ENCODE measurements at places on chromosomes 13 and 19. TPM values are rescaled to one million over a fixed set of nuclear protein-coding genes. Genes with fewer than 3 reads are reported as not detected.

- no peak for DNase-seq
Observed at GRCh38 chr19:41367848-41368301, 3.9 kb upstream of the B9D2 start.

- no peak for DNase-seq
Observed at GRCh38 chr19:18097993-18098890, 664 bp downstream of the MAST3 start.

The KLK14 gene
- total RNA-seq: 1.0 TPM

The SIGLEC12 gene
- not detected for total RNA-seq

The SLC25A41 gene
- total RNA-seq: 0.44 TPM
